Activated T-helper 2 cell treated with anti-CD3 and anti-CD28 coated beads, Interferon-gamma antibody, Interleukin-2, Interleukin-4, amounts not matched to agents 10 μg/mL and 5 μg/mL and 100 μg/mL, durations not matched to agents 14 hours and 24 hours and 36 hours (primary cell): ENCODE measurements at places on chromosomes 13 and 19. TPM values are rescaled to one million over a fixed set of nuclear protein-coding genes. Genes with fewer than 3 reads are reported as not detected.

Gene WDR87
- not detected in 2 replicates for total RNA-seq

Gene RFX2
- total RNA-seq: 8.7 and 12.5 TPM in 2 replicates

Gene ITM2B
- total RNA-seq: 48.7 and 54.4 TPM in 2 replicates

Gene CKM
- not detected in 2 replicates for total RNA-seq

Gene VSIG10L
- total RNA-seq: 9.5 and 10.4 TPM in 2 replicates
